Esophagus squamous epithelium (tissue), 5 donors: ENCODE measurements at places on chromosomes 4 and X.
A peak's percentile ranks its signal among the peaks of the same experiment; 100 is the strongest.

- no peaks in the 10 kb centered on the region for H3K36me3 ChIP-seq
- H3K27me3 ChIP-seq: no peaks in the 10 kb centered on the region
- H3K4me3 ChIP-seq: no peak overlapping the region
- H3K4me1 ChIP-seq: no peaks in the 10 kb centered on the region
Measured at GRCh38 chrX:12994321-12994720, 19.4 kb downstream of the TMSB4X start.

GRCh38 chr4:168835880-168836454 is 174.1 kb downstream of the CBR4 start:
- H3K27me3 ChIP-seq: no peaks in the 10 kb centered on the region
- no peaks in the 10 kb centered on the region for H3K36me3 ChIP-seq
- no peak overlapping the region for H3K4me3 ChIP-seq
- peak overlapping the region; percentile 95 for H3K27ac ChIP-seq

- H3K27ac ChIP-seq: no peak overlapping the region
- peaks cover 15% of the 10 kb centered on the region for H3K4me1 ChIP-seq
- DNase-seq: no peak
- H3K27me3 ChIP-seq: no peaks in the 10 kb centered on the region
Measured at GRCh38 chr4:152165146-152165545, 370.7 kb downstream of the FBXW7 start.

DNA sequence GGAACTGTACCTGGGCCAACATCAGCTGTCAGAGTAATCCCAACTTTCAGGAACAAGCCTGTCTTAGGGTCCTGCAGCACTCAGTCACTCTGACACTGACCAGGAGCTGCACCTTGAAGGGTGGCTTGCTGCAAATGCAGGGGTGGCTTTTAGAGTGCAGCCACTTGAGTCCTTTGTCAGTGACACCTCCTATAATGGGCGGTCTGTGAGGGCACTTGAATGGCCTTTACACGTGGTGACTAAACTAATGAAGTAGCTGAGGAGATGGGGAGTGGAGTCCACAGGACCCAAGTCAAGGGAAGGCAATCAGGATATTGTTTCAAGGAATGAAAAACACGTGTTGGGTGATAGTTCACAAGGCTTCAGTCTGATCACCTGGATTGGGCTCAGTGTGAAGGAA is 11.1 kb upstream of the LNX1 start:
- no peaks in the 10 kb centered on the region for H3K4me1 ChIP-seq
- no peaks in the 10 kb centered on the region for H3K27me3 ChIP-seq
- no peak overlapping the region for H3K4me3 ChIP-seq
- no peak for DNase-seq

DNA sequence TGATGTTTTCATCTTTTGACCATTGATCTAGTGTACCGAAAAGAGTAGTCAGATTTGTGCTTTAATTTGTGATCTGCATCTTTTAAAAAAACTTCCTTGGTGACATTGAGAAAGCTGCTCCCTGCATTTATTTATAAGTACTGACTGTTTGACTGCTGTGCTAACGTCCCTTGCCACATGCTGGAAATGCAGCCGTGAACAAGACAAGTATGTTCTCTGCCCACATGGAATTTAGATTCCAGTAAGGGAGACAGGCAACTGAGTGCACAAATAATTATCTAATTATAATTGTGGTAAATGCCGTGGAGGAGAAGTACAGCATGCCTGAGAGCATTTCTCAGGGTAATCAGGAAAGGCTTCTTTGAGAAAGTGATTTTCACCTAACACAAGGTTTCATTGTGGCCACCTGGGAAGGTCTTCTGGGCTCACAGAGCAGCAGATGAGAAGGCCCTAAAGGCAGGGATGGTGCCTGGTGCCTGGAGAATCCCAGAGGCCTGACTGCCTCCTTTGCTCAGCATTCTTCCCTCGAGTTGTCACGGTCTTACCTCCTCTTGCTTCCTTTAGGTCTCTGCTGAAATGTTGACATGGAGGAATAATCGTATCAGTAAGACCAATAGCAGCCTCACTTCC is 55.8 kb downstream of the PTTG2 start:
- DNase-seq: no peak
- no peaks in the 10 kb centered on the region for H3K27me3 ChIP-seq
- no peak overlapping the region for H3K4me3 ChIP-seq
- H3K27ac ChIP-seq: no peak overlapping the region

GRCh38 chr4:186161138-186161537 is 30.2 kb upstream of the CYP4V2 start:
- no peak overlapping the region for H3K27ac ChIP-seq
- no peaks in the 10 kb centered on the region for H3K4me1 ChIP-seq
- H3K36me3 ChIP-seq: no peaks in the 10 kb centered on the region
- DNase-seq: no peak

DNA sequence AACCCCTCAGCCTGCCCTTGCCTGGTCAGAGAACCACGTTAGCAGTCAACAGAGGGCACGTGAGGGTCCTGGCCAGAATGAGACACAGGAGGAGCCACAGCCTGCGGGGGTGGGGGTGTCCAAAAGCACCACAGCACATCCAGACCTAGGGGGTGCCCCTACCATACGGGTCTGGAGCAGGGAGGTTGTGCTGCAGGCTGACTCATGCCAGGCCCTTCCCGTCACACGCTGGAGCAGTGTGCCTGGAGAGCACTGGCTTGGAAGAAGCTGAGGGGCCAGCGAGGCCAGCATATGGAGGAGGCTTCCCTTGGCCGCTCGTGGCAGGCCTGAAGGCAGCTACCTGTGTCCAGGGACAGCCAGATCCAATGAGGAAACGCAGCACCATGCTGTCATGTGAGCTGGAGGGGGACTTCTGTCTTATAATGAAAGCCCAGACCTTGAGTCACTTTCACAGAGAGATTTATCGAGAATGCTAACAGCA is 1.5 kb upstream of the IRAK1 start:
- H3K27me3 ChIP-seq: no peaks in the 10 kb centered on the region
- H3K4me1 ChIP-seq: peaks cover 62% of the 10 kb centered on the region
- H3K4me3 ChIP-seq: no peak overlapping the region
- no peak for DNase-seq
- H3K36me3 ChIP-seq: no peaks in the 10 kb centered on the region
- peak overlapping the region; percentile 91 for H3K27ac ChIP-seq

DNA sequence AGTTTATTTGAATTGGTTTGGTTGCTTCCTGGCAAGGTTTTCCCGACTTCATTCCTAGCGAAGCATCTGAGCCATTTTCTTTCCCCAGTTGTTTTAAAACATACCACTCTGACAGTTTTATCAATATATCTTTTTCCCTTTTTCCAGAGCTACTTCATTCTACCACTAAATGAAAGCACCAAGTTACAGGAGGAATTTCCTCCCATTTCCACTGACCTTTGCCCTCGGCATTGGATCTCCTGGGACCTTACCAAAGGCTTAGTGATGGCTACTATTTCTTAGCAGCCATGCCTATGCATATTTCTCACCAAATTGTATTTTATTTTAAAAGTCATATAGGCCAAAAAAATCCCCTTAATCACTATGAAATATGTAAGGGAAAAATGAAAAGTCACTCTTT is 150.5 kb downstream of the ZNF330 start:
- DNase-seq: no peak
- no peak overlapping the region for H3K4me3 ChIP-seq
- H3K27ac ChIP-seq: no peak overlapping the region
- no peaks in the 10 kb centered on the region for H3K36me3 ChIP-seq
- no peaks in the 10 kb centered on the region for H3K4me1 ChIP-seq

DNA sequence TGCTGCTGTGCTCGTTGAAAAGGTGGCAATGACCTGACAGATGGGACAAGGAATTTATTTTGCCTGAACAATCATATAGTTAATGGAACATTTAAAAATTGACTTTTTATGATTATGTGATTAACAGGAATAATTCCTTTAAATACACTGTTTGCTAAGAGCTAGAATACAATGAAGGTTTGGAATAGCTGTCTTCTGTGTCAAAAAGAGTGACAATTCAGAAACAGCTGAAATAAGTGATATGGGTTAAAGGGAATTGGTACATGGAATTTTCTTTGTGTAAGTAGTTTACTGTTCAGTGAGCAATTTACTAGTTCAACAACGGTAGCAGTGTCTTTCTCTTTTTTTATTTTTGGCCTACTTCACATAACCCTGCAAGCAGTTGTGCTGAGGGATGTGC is 1083.5 kb upstream of the GRID2 start:
- no peak overlapping the region for H3K4me3 ChIP-seq
- DNase-seq: no peak
- no peaks in the 10 kb centered on the region for H3K4me1 ChIP-seq
- no peak overlapping the region for H3K27ac ChIP-seq
- H3K36me3 ChIP-seq: no peaks in the 10 kb centered on the region
- no peaks in the 10 kb centered on the region for H3K27me3 ChIP-seq

- no peak overlapping the region for H3K4me3 ChIP-seq
- no peak overlapping the region for H3K27ac ChIP-seq
- no peak for DNase-seq
- H3K36me3 ChIP-seq: no peaks in the 10 kb centered on the region
Measured at GRCh38 chrX:68732906-68733493, 85.5 kb downstream of the STARD8 start.

GRCh38 chrX:2351321-2351720 is 149.5 kb downstream of the DHRSX start:
- H3K4me3 ChIP-seq: no peak overlapping the region
- no peaks in the 10 kb centered on the region for H3K27me3 ChIP-seq
- no peaks in the 10 kb centered on the region for H3K36me3 ChIP-seq

- no peaks in the 10 kb centered on the region for H3K4me1 ChIP-seq
- no peaks in the 10 kb centered on the region for H3K27me3 ChIP-seq
- H3K4me3 ChIP-seq: no peak overlapping the region
- DNase-seq: no peak
- no peaks in the 10 kb centered on the region for H3K36me3 ChIP-seq
Measured at GRCh38 chrX:84336646-84337045, 148.6 kb upstream of the RPS6KA6 start.

DNA sequence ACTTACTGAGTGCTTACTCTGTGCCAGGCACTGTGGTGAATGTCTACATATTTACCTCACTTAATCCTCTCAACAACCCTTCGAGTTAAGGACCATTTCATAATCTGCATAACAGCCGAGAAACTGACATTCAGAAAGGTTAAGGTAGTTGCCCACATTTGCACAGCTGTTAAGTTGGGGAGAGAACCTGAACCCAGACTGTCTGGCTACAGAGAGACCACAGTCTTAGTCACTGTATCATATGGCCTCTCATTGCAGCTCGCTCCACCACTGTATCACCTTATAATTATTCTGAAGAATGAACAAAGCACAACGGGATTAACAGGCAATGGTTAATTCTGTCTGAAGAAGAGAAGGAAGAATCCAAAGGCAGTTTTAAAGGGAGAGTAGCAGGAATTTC is 98.5 kb downstream of the ADGRA3 start:
- H3K36me3 ChIP-seq: peaks cover 11% of the 10 kb centered on the region
- no peak overlapping the region for H3K27ac ChIP-seq
- DNase-seq: no peak
- no peak overlapping the region for H3K4me3 ChIP-seq
- no peaks in the 10 kb centered on the region for H3K4me1 ChIP-seq
- H3K27me3 ChIP-seq: no peaks in the 10 kb centered on the region

- DNase-seq: no peak
- no peak overlapping the region for H3K27ac ChIP-seq
- H3K27me3 ChIP-seq: no peaks in the 10 kb centered on the region
- no peaks in the 10 kb centered on the region for H3K4me1 ChIP-seq
Measured at GRCh38 chrX:133454924-133455323, 39.6 kb upstream of the GPC4 start.

- H3K27ac ChIP-seq: no peak overlapping the region
- H3K36me3 ChIP-seq: no peaks in the 10 kb centered on the region
- no peak overlapping the region for H3K4me3 ChIP-seq
Measured at GRCh38 chrX:56615282-56615681, 51.9 kb downstream of the UBQLN2 start.

- no peak for DNase-seq
- no peak overlapping the region for H3K27ac ChIP-seq
- H3K36me3 ChIP-seq: no peaks in the 10 kb centered on the region
- H3K27me3 ChIP-seq: no peaks in the 10 kb centered on the region
Measured at GRCh38 chr4:4794421-4794820, 65.0 kb upstream of the MSX1 start.

DNA sequence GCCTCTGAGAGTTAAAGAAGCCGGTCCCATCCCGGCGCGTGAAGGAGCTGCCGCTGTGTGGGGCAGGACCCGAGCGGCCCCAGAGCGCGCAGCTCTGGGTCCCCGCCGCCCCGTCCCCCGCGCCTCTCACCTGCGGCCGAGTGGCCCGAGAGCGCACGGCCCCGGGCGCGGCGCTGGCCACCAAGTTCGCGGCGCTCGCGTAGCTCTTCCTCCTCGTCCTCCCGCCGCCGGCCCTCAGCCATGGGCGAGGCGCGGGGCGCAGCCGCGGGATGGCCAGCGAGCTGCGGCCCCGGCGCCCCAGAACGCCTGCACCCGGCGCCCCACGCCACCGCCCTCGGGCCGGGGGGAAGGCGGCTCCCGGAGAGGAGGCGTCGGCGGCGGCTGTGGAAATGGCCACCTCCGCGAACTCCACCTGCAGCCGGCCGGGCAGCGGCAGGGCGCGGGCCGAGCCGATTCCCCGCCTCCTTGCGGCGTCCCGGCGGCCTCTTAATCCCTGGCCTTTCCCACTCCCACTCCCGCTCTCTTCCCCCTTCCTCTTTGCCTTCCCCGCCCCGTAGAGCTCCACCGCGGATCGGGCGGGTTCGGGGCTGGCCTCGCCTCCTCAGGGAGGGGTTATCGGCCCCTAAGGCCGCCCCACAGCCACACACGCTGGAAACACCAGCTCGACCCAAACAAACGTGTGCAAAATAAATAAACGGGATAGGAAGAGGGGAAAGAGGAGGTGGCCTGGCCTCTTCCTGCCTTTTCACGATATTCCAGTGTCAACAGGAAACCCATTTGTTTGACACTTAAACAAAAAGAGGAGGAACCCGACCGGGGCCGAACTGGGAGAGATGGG is at the start of gene SH3D19:
Gene SH3D19, minus strand, starts transcription at position 495 of the 838 bp plus-strand sequence. Its CDS starts 253 bp downstream, at position 242.
- no peak for DNase-seq
- H3K27me3 ChIP-seq: no peaks in the 10 kb centered on the region
- H3K36me3 ChIP-seq: no peaks in the 10 kb centered on the region
- H3K4me1 ChIP-seq: peaks cover 54% of the 10 kb centered on the region

GRCh38 chr4:53702334-53703266 is 111.3 kb upstream of the LNX1 start:
- peak overlapping the region; percentile 1 for H3K4me3 ChIP-seq
- no peak for DNase-seq
- no peaks in the 10 kb centered on the region for H3K27me3 ChIP-seq
- H3K4me1 ChIP-seq: peaks cover 14% of the 10 kb centered on the region
- peak overlapping the region; percentile 72 for H3K27ac ChIP-seq

GRCh38 chr4:112894951-112895350 is 154.5 kb upstream of the ANK2 start:
- DNase-seq: no peak
- H3K36me3 ChIP-seq: no peaks in the 10 kb centered on the region
- no peaks in the 10 kb centered on the region for H3K4me1 ChIP-seq
- H3K27ac ChIP-seq: no peak overlapping the region
- H3K27me3 ChIP-seq: no peaks in the 10 kb centered on the region

DNA sequence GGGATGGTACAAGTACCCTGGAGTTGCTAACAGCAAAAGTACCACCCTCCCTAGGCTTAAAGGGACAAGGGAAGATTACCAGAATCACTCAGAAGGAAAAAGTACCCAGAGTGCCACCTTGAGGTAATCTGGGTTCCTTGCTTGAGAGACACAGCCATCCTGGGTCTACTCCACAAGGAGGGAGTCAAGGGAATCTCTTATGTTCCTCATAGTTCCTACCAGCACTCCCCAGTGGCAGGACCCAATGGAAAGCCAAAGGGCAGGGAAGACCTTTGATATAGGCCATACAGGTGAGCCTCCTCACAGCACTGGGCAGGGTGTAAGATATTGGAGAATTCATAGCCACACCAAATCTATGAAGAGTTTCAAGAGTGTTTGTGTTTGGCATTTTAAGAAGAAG is 5.7 kb downstream of the IL2 start:
- no peak overlapping the region for H3K27ac ChIP-seq
- H3K27me3 ChIP-seq: no peaks in the 10 kb centered on the region
- no peaks in the 10 kb centered on the region for H3K36me3 ChIP-seq
- no peak overlapping the region for H3K4me3 ChIP-seq
- no peaks in the 10 kb centered on the region for H3K4me1 ChIP-seq
